ENCODE measurements at places on chromosomes 6 and 20.

- no peak for DNase-seq
These were observed 69.8 kb upstream of the GNRH2 start for GRCh38 chr20:2973574-2973973.

DNA sequence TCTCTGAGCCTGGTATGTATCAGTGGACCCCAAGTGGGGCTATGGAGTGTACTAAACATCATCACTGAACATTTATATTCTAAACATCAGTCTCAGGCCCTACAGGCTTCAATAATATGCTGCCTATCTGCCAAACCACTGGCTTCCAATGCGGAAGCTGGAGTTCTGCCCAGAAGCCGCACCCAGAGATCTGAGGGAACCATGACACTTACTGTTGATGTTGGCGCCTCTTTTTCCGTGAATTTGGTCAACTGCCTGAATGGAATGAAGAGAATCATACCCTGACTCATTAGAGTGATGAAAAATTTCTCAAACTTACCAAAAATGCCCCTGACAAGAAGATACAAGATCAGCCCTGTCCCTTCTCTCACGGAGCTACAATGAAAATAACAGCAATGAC, 66.2 kb downstream of the SLC22A23 start:
- no peak for DNase-seq

DNA sequence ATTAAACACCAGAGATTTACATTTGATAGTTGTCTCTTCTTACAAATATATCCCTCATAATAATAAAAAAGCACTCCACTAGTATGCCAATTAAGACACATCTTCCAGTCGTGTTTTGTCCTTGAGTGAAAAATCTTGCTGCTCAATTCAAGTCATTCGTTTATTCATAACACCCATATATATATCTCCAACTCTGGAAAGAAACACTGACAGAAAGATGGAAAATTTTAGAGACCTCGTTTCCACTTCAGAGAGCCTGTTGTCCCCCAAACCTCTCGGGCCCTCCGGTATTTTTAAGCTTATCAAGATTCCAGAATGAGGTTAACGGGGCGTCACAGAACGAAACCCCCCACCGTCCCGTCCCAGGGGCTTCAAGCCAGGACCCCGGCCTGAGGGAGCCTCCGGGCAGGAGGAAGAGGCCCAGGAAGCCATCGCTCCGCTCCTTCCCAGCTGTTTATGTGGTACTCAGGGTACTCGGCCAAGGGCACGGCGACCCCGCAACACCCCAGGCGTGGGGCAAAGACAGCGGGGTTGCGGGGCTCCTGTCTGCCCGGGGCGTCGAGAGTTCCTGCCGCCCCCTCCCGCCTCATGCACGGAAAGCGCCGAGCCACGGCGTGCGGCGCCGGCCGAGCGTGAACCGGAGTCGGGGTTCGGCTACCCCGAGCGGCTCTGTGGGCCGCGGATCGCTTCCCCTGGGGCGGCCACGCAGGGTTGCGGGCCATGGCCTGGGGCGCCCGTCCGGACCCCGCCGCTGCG, 623 bp upstream of the SNX9 start:
- DNase-seq = peak; percentile 27

GRCh38 chr6:18100296-18100695, 22.2 kb downstream of the NHLRC1 start:
- no peak for DNase-seq

- no peak for DNase-seq
These were observed 23.9 kb upstream of the PRL start for GRCh38 chr6:22320750-22321149.

GRCh38 chr6:143396497-143397226, 53.8 kb downstream of the ADAT2 start:
- no peak for DNase-seq

DNA sequence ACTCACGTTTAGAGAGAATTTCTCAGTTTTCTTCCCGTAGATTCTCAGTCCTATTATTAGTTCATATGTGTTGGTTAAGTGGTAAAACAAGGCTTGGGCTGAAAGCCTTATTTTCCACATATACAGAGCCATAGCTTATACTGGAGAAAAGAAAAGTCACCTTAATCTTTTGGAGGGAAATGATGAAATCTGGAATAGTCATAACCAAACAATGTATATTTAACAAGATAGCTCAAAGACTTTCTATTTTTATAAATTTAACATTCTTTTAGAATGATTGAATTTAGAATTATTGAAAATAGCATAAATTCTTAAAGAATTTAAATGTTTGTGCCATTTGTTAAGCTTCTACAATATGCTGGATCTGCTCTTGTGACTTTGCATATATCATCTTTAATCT, 85.8 kb downstream of the CDKAL1 start:
- no peak for DNase-seq

- no peak for DNase-seq
These were observed at the start of gene LY86 for GRCh38 chr6:6588064-6588923. LY86 (plus strand) TSS chr6:6588720; CDS start chr6:6588735, 15 bp downstream.

- no peak for DNase-seq
These were observed 10.4 kb upstream of the EDN3 start for GRCh38 chr20:59289994-59290393.

GRCh38 chr6:136927292-136927691, 5.2 kb downstream of the SLC35D3 start:
- DNase-seq = no peak

DNA sequence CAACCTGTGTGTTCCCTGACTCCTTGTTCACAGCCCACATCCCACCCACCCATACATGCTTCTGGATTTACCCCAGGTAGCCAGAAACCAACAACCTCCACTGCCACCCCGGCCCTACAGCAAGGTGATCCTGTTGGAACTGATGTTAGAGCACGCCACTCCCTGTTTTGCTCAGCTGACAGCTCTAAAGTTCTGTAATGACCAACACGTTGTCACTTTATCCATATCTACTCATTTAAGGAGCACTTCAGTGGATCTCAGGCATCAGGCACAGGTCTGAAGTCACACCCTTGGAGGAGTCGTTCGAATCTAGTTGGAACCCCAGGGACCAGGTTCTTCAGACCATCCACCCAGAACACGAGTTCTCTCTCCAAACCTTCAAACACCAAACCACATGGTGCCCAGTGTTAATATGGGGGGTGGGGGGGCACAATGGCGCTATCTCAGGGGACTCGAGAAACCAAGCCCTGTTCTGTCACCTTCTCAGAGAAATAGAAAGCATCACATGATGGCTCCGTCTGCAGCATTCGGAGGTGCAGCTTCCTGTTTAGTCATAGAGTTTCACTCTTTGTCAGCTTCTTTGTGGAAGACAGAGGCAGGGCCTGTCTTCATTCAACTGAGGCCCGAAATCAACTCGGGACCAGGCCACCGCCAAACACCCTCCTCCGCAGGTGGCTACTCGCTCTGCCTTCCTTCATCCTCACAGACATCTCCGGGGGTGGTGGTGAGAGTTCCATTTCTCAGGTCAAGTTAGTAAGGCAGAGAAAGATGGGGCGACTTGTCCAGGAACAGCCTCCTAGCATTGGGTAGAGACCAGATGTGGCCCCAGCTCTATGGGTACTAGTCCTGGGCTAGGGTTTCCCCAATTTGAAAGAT, 142.2 kb downstream of the NFATC2 start:
- DNase-seq = no peak

DNA sequence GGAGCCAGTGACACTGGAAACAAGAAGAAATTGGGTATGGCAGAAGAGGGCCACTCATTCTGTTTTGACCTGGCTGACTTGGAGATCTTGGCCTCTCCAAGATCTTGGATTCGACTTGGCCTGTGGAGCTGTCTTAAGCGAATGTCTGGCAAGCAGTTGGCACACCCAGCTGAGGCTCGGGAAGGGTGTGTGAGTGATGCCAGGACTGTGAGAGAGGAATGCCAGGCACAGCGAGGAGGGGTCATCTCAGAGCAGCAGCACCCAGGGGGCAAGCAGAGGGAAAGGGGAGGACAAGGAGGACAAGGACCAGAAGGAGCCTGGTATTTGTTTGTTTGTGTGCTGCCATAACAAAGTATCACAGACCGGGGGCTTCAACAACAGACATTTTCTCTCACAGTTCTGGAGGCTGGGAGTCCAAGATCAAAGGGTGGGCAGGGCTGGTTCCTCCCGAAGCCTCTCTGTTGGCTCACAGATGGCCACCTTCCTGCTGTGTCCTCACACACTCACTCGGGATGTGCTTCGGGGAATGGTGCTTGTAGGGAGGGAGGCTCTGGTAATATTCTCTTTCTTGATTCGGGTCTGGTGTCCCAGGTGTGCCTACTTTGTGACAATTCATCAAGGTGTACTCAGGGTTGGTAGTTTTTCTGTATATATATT, 33.0 kb downstream of the RPP40 start:
- no peak for DNase-seq

DNA sequence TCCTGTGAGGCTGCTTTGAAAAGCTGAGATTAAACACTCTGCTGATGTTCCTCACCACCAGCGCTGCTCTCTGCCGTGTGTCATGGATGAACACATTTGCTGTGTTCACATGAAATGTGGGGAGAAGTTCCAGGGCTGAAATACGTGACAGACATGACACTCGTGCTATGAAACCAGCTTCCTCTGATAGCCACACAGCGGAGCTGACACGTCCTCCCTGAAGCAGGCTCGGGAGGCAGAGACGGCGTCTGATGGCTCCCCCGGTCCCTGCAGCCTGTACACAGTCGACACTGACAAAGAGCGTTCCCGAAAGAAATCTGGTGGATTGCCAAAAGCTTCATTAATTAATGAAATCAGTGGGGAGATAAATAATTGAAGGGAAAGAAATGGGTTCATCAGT, 17.5 kb downstream of the AGPAT4 start:
- DNase-seq = no peak

GRCh38 chr6:145071836-145072235, 663.5 kb downstream of the EPM2A start:
- DNase-seq = no peak

DNA sequence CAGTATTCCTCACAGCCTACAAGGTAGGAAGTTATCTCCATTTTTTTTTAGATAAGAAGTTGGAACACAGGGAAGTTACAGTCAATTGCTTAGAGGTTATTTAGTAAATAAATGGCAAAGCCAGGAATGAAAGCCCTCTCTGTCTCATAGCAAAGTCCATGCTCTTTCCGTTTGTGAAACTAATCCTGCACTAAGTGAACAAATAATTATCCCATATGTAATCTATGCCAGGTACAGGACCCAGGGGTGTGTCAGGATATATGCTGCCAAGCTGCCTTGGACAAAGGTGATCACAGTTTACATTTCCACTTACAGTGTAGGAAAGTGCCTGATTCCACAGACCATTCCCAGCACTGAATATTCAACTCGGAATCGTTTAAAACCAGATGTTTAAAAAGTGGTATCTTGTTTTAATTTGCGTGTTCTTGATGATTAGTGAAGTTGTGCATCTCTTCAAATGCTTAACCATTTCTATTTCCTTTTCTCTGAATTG, 13.6 kb upstream of the GMDS start:
- no peak for DNase-seq

DNA sequence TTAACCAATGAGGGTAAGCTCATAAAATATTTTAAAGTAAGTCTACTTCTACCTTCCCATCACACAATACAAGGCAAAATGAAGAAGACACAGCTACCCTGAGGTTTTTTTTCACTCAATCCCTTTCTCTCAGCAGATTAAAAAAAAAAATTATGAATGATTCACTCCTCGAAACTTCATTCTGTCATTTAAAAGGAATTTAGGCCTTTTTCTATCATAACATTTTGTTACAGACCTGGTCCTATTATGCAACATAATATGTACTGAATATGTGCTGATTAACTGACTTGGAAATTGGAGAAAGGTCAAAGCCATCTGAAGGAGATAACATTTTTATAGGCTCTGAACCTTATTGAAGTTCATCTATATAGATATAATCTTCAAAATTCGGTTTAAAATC, 45.5 kb downstream of the PRL start:
- DNase-seq = no peak

Measured in mesothelial cell of epicardium (in vitro differentiated cells).